Hematopoietic multipotent progenitor cell (in vitro differentiated cells): ENCODE measurements at places on chromosomes 6 and 20.

DNA sequence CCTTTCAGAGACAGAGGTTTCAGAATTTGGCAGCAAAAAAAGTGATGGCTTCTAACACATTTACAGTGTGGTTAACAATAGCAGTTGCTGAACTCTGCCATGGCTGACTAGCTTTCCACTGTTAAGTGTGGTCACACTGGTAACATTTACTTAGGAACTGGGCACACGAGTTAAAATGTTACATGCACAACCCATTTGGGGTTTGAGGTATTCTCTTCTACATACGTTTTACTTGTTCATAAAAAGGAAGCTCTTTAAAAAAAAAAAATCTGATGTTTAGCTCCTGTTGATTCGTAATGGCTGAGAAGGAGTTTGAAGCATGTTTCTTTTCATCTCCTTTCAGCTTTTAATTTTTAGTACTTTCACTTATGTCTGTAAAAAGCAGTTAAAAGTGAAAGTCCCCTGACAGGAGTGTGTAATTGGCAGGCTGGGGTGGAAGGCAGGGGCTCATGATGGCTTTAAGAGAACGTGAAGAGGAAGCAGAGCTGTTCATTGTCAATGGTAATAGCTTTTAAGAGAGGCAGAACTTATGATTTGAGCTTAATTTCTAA, 245.9 kb downstream of the FARS2 start:
- DNase-seq = no peak

- no peak for DNase-seq
These were observed 10.9 kb downstream of the TFB1M start for GRCh38 chr6:155303361-155303870.

- DNase-seq = no peak
These were observed 5.0 kb downstream of the MDFI start for GRCh38 chr6:41642960-41643898.

DNA sequence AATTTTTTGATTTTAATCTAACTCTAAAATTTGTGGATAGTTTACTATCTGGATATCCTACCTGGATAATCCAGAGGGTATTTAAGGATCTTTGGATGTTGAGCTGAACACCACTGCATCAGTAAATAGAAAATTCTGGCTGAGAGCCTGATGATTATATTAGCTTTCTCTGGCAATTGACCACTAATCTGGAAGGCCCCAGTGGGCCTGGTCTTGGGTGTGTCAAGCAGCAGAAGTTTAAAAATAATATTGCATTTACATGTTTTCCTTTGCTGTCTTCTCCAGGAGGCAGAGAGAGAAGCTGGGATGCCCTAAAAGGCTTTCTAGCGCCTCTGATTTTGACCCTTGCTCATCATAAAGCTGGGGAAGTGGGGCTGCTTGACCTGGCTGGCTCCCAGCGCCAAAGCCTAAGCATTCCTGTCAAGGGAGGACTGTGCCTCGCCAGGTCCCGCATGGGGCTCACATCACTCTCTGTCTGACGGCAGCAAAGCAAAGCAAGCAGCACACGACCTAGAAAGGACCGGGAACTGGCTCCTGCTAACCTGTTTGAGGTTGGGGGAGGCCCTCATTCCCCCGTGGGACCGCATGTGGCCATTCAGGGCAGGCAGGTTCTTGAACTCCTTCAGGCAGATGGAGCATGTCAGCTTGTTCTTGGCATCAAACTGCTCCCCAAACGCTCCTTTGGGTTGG, 46.6 kb upstream of the MRPS10 start:
- no peak for DNase-seq

DNA sequence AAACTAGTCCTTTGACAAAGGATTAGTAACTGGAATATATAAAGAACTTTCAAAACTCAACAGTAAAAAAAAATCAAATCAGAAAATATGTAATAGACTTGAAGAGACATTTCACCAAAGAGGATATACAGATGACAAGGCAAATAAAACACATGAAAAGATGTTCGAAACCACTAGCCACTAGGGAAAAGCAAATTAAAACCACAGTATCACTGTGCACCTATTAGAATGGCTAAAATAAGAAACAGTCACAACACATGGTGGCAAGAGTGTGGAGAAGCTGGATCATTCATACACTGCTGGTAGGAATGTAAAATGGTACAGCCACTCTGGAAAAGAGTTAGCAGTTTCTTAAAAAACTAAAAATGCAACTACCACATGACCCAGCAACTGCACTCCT, 14.9 kb downstream of the ZBTB2 start:
- DNase-seq = no peak

DNA sequence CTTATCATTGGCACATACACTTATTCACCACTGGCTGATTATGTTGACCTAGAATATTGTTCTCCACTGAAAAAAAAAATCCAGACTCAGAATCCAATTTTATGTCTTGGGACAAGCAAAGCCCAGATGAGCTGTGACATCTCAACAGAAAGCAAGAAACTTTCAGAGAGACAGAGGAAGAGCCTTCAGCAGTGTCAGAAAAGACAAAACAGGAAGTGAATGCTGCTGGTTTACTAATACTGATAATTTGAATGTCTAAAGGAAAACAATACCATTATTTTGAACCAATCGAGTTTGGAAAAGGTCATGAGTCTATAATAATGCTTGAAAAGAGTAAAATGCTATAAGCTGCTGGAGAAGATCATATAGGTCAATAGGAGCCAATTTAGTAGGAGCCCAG, 179.8 kb upstream of the RIMS1 start:
- no peak for DNase-seq

- no peak for DNase-seq
These were observed 43.0 kb downstream of the GOPC start for GRCh38 chr6:117559299-117559698.

- DNase-seq = no peak
These were observed 21.9 kb downstream of the DYNLT1 start for GRCh38 chr6:158622545-158623190.

DNA sequence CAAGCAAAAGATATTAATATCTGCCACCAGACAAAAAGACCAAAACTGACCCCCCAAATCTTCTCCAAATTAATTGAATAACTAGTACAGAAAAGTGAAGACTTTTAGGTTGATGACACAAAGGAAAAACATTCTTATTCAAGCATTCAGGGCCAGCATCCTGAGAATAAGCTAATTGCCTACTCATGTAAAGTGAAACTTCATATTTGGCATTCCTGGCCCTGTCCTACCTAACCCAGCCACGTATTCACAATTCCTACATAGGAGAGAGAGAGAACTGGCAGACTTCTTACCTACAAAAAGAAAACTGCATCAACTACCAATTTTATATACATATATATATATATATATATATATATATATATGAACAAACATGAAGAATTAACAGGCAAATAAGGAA, 4.9 kb upstream of the ASCC3 start:
- no peak for DNase-seq

- no peak for DNase-seq
These were observed 21.7 kb upstream of the BNIP5 start for GRCh38 chr6:36358226-36358915.

- DNase-seq = peak; percentile 26
These were observed 8.6 kb upstream of the LBP start for GRCh38 chr20:38337561-38338140.

- DNase-seq = peak; percentile 17
These were observed 278.6 kb downstream of the TBC1D32 start for GRCh38 chr6:121055572-121056163.

DNA sequence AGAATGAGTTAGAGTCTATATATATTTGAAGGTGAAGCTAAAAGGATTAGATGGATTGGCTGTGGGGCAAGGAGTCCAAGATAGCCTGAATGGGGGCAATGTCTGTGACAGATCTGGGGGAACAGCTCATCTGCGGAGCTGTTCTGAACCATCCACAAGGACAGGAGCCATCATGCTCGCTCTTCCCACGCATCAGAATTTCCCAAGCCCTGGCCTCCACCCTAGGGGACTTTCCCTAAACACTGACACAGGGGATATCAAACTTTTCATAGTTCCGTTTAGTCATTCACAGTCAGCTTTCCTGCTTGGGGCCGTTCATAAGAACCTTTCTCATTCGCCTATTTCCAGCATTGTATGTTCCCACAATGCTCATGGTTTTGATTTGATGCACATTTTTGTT, 37.6 kb upstream of the CCN6 start:
- DNase-seq = no peak

DNA sequence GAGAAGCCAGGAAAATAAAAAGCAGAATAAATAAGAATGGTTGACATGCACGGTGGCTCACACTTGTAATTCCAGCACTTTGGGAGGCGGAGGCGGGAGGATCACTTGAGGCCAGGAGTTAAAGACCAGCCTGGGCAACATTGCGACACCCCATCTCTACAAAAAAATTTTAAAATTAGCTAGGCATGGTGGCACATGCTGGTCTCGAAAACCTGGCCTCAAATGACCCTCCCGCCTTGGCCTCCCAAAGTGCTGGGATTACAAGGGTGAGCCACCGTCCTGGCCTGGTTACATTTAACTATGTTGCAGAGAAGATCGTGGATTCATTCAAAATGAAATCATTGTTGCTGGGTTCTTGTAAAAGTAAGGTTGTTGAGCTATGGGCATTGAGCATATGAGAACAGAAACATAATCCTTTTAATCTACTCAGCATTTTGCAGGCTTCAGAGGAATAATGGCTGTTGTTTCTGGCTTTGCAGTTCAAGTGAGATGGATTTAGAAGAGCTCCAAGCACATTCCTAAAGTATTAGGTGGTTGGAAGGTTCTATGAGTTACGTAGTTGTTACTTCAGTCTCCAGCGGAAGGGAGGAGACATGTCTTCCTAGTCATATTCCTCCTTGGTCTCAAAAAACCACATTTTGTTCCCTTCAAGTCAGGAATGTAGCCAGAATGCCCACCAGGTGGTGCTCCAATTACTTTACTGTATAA, 45.6 kb upstream of the RAB23 start:
- DNase-seq = peak; percentile 4

- no peak for DNase-seq
These were observed 34.9 kb upstream of the TFAP2A start for GRCh38 chr6:10449751-10450150.

- no peak for DNase-seq
These were observed 363.2 kb upstream of the FLRT3 start for GRCh38 chr20:14700639-14700960.

DNA sequence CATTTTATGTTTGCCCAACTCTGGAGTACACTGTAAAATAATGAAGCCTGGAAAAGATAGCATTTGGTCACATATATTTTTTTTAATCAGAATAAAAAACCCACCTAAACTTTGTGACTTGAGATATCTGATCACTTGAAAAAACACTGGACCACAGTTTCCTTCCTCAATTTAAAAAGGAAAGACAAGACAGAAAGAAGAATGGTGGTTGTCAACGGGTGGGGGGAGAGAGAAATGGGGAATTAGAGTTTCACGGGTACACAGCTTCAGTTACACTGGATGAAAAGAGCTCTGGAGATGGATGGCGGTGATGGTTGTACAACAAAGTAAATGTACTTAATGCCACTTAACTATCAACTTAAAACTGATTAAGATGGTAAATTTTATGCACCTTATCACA, 14.7 kb upstream of the DST start:
- DNase-seq = peak; percentile 69

- DNase-seq = no peak
These were observed 21.2 kb downstream of the MKKS start for GRCh38 chr20:10412591-10413408.

DNA sequence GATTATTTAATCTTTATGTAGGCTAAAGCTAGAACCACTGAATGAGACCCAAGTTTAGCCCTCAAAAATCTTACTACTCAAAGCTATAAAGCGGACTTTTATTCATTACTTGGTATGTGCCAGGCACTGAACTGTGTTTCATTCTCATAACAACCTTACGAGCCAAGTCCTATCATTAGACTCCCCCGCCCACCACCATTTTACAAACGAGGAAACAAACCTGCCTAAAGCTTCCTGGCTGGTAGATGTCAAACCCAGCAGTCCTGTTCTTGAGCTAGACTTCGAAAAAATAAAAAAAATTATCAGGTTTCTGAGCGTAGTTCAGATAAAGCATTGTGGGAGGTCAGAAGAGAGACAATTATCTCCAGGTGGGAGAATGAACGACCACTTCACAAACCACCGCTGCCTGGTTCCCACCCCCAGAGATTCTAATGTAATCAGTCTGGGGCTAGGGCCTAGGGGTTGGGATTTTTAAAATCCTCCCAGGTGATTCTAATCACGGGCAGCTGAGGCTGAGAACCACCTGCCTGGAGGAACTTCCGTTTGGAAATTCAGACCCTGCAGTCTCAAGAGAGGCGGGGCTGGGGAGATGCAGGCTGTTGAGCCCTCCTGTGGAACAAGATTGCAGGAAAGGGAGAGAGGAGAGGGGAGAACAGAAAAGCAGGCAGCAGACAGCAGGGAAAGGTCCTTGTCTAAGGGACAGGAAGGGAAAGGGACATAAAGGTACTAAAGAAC, 8.6 kb downstream of the ADTRP start:
- DNase-seq = no peak

- no peak for DNase-seq
These were observed 78.6 kb upstream of the SMIM8 start for GRCh38 chr6:87243812-87244211.

- DNase-seq = no peak
These were observed 1.8 kb downstream of the FOXF2 start for GRCh38 chr6:1390946-1391799.

DNA sequence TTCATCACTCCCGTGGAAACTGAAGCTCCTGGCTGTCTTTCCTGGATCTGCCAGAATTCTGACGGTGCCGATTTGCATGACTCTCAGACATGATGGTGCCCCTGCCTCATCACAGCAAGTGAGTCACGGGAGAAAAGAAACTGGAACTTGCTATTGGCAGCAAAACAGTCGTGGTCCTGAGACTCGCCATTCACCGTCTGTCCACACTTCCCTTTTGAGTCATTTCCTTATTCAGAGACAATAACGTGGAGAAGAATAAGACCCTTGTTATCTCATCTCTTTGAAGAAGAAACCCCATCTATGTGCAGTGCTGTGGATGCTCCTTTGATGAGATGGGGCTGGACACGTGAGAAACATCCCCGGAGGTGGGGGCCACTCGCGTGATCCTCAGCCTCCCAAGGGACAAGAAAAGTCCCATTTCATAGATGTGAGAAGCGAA, 4.2 kb downstream of the GPR31 start:
- DNase-seq = peak; percentile 29

DNA sequence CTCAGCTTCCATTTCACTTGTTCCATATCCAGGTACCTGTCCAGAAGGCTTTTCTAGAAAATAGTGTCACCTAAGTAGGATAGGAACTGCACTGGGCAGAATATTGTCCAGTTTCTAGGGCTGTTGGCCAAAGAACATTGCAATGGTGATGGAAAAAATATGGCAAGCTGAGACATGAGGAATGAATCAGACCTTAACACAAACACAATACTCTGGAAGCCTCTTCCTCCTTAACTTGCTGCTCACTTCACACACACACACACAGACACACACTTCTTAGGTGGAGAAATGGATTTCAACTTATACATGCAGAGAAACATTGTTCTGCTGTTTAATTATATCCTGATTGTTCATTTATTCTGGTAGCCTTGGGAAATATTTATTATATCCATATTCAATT, 203.0 kb upstream of the RGS17 start:
- no peak for DNase-seq
